WTC11 (cell line): ENCODE measurements at places on chromosomes 4 and X.

DNA sequence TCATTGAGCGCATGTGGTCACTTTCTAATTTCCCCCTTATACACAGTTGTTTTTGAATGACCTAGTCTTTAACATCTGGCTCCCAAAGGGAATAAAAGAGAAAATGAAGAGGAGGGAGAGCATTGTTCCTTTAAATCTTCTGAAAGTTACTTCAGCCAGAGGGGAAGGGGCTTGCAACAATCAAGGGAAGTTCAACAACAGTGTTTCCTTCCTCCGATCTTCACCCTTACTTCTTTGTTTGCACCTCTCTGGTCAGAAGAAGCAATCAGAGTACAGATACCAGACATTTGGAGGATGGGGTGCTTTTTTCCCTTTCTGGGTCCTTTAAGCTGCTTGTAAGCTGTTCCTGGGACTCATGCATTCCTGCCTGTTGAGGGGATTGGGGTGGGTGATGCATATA lies 125.4 kb downstream of the TBC1D19 start:
- no peak for DNase-seq

DNA sequence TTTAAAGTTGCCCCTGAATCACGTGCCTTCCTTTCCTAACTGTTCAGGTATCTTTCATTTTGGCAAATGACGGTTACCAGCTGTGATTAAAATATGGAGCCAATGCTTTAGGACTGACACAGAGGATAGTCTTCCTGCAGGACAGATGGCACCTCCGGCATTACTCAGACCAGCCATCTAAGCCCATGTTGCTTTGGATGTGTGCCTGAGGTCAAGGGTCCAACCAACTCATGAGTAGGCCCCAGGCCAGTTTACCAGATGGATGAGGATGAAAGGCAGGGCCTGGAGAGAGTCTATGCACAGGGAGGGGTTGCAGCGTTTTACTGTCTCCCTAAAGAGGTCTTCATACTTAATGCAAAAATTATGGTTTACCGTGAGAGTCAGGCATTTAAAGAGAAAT lies 174.0 kb upstream of the GATB start:
- no peak for DNase-seq

- DNase-seq = no peak
Measured at GRCh38 chrX:9533611-9534010, 68.8 kb downstream of the TBL1X start.

DNA sequence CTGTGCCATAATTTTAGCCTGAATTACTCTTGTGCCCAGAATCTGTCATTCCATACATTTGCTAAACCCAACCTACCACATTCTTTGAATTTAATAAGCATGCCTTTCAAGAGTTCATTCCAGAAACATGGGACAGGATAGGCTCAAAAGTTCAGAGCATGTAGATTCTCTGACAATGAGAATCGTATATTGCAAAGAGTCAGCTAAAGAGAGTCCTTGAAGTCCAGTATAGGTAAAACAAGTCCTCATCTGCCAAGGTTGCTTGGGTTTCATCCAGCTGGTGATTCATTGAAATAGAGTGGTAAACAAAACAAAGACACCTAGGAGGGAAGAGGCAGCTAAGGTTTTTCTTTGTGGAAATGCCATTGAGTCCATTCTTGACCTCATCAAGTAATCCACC lies 249.3 kb upstream of the DIPK2B start:
- no peak for DNase-seq

- no peak for DNase-seq
Measured at GRCh38 chr4:109649872-109650271, 53.4 kb downstream of the CASP6 start.

DNA sequence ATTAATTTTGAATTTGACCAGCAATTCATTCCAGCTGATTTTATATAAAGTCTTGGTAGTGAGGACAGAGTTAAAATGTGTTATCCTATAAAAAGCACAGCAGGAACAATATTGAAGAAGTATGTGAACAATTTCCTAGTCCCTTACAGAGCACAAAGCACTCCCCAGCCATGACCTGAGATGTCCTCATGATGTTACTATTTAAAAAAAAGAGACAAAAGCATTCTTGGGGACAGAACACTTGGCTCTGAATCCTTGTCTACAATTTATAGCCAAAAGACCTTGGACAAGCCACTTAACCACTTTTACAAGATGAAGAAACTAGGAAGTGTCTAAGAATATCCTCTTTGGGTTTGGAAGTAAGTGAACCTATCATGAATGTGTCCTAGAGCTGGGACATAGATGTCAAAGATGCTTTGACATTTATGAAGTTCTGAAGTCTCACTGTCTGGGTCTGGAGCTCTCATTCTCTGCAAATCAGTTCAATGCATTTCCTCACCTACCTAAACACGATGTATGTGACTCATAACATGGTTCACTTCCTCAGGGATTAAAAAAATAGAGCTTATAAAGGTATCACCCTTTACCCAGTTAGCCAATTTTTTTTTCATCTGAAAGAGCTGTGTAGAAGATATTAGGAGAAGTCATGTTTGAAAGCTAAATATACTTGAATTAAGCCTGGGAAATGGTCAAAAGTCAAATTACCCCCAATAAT lies 61.4 kb downstream of the IGFBP7 start:
- no peak for DNase-seq

DNA sequence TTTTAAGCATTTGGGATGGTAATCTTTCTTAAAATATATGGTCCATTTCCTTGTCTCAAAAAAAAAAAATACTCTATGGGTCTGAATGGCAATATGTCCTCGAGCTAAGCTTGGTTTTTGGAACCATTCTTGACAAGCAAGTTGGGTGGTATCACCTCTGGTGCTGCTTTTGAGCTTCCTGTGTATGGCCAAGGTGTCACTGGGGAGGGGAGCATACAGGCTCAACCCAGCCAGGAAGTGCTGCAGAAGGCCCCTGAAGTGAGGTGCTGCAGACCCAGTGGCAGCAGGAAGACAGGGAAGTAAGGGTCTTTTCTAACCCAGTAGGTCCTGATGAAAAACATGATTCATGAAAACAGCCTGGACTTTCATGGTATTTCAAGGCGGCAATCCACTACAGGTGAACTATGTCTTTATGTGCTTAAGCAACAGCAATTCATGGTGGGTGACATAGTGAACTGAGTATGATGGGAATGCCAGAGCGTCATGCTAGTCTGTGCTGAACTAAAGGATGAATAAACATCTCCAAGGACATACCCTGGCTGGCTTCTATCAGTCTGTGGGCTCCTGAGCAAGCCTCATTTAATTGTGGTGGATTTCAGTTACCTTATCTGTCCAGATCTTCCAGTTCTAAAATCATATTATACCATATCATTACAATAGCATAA lies 15.1 kb downstream of the TRAPPC2 start:
- DNase-seq = no peak

- no peak for DNase-seq
Measured at GRCh38 chr4:146927695-146928094, 18.0 kb downstream of the TTC29 start.

GRCh38 chrX:129719268-129719667 lies 19.5 kb upstream of the XPNPEP2 start:
- DNase-seq = no peak

DNA sequence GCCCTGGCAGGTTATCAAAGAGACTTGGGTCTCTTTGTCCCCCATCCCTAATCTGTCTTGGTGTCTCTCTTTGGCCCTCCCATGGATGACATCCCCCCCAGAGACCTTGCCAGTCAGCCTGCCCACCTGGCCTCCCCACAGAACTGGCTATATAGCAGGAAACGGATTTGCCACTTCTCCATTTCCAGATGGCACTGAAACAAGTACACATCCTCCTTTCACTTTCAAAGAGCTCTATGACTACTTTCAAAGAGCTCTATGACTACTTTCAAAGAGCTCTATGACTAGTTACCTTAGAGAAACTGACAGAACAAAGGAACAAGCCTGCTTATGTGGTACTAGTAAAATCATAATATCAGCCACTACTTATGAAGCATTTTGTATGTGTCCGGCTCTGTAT lies 175.3 kb downstream of the MAML3 start:
- DNase-seq = no peak

DNA sequence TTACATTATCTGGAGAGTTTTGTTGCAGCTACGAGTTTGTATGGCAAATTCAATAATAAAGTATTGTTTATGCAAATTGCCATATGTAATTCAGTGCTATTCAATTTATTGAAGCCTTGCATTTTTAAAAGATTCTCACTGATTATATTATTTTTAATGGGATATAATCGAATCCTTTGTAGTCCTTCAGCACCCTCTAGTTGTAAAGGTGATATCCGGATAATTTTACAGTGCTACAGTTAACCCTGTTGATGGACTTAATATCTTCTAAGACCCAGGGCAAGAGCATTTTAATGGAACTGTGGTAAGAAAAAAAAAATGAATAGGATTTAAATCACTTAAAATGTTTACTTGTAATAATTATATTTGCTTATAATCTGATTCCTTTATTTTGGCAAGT lies 48.5 kb upstream of the GRIA2 start:
- no peak for DNase-seq

GRCh38 chr4:61202638-61203435 lies 2.7 kb downstream of the ADGRL3 start:
- DNase-seq = peak; percentile 31

DNA sequence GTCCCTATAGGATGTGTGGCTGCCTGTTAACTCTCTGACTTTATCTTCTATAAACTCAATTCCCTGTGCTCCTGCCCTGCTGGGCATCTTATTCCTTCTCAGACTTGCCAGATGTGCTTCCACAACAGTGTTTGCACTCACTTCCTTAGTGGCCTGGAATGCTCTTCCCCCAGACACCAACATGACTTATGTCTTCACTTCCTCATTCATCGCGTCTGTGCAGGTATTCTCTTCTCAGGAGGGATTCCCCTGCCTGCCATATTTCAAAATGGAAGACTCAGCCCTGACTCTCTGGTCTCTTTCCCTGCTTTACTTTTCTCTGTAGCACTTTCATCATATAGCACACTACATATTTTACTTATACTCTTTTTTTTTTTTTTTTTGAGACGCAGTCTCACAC lies 344.0 kb downstream of the CENPC start:
- no peak for DNase-seq

GRCh38 chr4:162847945-162848549 lies 318.6 kb downstream of the NAF1 start:
- no peak for DNase-seq

- no peak for DNase-seq
Measured at GRCh38 chrX:130937101-130937500, 34.1 kb upstream of the ENOX2 start.

GRCh38 chrX:71623714-71624113 lies 5.4 kb upstream of the CXCR3 start:
- no peak for DNase-seq

DNA sequence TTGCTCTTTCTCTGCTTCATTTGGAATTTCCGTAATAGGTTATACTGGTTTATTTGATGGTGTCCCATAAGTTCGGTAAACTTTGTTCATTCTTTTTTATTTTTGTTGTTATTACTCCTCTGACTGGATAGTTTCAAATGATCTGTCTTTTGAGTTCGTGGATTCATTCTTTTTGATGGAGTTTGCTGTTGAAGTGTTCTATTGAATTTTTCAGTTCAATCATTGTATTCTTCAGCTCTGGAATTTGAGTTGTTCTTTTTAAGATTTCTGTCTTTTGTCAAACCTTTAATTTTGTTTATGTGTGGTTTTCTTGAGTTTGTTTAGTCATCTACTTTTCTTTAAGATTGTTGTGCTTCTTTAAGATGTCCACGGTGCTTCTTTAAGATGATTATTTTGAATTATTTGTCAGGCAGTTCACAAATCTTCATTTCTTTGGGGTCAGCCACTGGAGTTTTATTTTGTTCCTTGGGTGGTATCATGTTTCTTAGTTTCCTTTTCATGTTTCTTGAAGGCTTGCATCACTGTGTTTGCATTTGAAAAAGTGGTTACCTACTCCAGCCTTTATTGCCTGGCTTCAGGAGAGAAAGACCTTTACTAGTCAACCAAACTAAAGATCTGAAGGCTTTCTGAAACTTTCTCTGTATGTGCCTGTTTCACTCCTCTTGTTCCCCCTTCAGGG lies 154.8 kb upstream of the ANXA3 start:
- DNase-seq = no peak

DNA sequence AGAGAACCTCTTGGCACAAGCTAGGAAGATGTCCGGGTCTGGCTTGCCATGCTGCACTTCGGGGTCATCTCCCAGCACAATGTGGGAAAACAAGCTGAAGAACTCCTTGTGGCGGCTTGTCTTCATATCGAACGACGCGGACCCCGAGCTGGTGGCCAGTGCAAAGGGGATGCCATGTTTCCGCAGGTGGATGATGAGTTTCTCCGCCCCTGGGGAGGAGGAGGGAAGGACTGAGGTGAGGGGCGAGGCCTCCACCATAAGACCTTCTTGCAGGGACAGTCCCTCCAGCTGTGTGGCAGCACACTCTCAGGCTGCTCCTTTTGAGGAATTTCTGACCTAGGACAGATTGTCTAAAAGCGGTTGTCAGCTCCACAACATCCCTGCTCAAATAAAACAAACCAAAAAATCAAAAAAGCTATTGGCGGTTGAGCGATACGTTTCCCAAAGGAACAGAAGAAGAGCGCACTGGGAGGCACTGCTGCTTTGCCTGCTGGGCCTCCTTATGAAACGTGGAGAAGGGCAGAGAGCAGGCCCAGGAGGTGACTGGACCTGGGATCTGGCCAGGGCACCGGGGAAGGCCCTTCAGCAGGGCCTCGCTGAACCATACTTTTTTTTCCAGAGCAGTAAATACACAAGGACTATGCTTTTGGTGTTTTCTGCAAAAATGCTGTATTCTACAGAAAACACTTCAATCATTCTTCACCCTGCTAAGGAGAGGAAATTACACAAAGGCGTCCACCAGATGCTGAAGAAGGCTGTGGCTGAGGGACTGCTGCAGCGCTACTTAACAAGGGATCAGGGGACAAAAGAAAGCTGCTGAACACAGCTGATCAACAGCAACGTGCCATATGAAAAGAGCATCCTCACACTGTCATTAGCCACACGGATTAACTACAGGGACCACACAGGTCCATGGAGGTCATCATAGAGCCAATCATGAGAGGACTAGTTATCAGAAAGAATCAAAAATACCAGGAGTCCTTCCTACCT lies 70.0 kb upstream of the STS start:
- DNase-seq = no peak

DNA sequence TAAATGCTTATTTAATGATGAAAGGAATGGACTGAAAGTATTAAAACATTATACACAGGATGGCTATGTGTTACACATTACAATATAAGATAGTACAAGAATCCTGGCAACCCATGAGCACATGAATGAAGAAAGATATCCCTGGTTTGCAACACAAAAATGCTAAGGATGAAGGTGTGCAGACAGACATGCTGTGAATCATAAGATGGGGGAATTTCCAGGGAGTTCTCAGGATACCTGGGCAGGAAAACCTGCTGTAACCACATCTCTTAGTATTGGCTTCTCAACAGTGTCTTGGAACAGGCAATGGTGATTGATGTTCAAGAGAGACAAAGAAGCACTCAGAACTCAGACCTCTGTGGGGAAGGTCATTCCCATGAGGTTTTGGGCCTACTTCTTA lies 23.9 kb upstream of the ANOS1 start:
- DNase-seq = no peak
